ENCODE measurements at places on chromosomes 5 and 9.

DNA sequence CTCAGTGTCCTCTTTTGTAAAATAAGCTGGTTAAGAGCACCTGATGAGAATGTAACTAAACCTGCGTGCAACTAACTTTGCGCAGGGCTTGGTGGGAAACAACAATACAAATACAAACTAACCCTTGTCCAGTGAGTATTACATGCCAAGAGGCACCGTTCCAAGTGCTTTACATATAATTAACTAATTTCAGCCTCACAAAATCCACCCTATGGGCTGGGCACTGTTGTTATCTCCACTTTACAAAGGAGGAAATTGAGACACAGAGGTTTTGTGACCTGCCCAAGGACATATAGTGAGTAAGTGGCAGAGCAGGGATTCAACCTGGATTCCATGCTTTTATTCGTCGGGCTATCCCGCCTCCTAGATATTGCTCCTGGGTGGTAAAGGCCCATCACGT is 26.2 kb upstream of the TNIP1 start:
- DNase-seq = no peak

GRCh38 chr5:157180374-157181264 is at the start of gene ITK:
Gene ITK (plus strand): TSS chr5:157180840. CDS start chr5:157180978, 138 bp downstream.
- no peak for DNase-seq

GRCh38 chr5:68803881-68804319 is 289.9 kb upstream of the SLC30A5 start:
- DNase-seq = no peak

- DNase-seq = no peak
These were observed 8.9 kb upstream of the ELOVL7 start for GRCh38 chr5:60852940-60853339.

- DNase-seq = no peak
These were observed 50.4 kb downstream of the ZNF474 start for GRCh38 chr5:122179701-122180100.

GRCh38 chr5:9473624-9474023 is 72.3 kb downstream of the SEMA5A start:
- no peak for DNase-seq

- DNase-seq = no peak
These were observed 648.5 kb downstream of the BNC2 start for GRCh38 chr9:16221822-16222547.

GRCh38 chr9:120642129-120642770 is 62.3 kb upstream of the CDK5RAP2 start:
- no peak for DNase-seq

DNA sequence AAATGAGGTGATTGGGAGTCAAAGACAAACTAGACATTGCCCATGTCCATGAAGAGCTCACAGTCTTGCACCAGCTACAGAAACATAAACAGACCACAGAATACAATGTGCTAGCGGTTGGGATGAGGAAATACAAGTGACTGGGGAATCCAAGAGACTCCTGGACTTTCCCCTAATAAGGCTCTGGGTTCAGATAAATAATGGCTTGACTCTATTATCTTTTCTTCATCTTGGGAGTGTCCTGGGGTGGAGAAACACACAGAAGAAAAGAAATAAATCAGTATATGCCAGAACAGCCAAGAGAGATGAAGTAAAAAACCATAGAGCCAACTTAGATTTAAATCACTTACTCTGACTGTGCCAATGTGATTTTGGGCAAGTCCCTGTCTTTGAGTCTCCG is 227.8 kb downstream of the PAPPA start:
- no peak for DNase-seq

DNA sequence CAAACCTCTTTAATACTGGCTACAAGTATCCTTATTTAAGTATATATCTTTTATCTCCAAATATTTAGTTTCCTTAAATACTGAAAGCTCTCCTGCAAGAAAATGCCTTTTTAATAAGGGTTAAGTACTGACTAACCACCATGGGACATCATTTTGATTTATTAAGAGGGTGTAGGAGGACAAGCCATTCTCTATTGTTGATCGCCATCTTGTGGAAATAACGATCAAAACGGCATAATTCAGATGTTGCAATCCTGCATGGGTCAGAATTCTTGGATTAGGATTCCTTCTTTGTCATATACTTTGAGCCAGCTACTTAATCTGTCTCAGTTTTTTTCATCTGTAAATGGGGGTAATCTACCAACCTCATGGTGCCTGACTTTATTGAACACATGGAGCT is 28.7 kb upstream of the C5orf46 start:
- DNase-seq = no peak

GRCh38 chr5:1865948-1866347 is 16.8 kb downstream of the IRX4 start:
- no peak for DNase-seq

DNA sequence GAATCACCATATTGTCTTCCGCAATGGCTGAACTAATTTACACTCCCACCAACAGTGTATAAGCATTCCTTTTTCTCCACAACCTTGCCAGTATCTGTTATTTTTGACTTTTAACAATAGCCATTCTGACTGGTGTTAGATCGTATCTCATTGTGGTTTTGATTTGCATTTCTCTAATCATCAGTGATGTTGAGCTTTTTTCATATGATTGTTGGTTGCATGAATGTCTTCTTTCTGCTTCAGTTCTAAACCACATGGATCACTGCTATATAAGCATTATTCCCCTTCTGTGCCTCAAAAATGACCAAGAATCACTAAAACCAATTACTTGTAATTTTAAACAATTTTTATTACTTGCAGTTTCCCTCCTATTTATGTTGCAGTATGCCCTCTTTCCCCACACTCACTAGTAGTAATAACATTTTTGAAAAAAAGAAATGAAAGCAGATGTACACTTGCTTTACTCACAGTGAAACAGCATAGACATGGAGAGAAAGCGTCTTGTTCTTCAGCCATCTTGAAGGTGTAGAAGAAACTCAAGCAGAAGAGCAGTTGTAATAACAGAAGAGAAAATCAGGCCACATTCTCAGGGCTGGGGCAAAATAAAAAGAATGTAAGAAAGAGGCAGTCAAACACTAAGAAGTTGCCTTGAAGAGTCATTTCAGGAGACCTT is 4.5 kb upstream of the TMEM252 start:
- no peak for DNase-seq

GRCh38 chr5:63154476-63155309 is 576.1 kb downstream of the LRRC70 start:
- no peak for DNase-seq

DNA sequence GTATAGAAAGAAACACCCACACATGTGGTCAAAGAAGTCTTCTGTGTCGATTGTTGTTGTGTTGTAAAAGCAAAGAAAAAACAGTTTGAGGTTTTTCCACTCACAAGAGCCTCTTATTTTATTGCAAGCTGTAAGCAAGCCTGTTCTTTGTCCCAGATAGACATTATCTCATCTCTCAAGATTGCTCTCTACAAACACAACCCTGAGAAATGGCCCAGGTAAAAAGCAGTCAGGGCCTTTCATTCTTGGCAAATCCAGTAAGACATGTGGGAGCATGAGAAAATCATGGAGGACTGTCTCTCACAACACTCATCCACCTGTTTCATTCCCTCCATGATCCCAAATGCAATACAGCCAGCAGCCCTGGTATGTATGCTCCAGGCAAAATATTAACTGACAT is 286.6 kb upstream of the POU5F2 start:
- DNase-seq = no peak

DNA sequence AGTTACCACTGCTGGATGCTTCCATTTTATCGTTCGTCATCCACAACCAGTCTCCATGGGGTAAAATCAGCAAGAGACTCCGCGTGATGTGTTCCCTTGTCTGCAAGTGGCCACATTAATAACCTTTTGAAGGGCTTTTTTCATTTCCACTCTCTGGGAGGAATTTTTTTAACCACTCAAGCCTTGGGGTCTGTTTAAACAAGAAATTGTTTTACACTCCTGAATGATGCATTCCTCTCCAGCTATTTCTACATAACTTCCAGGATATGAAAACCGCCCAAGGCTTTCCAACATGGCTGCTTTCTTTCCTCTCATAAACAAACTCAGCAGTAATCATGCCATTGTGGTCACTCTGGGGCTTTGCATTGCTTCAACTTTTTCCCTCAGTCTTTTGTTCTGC is 217.2 kb upstream of the DAPK1 start:
- no peak for DNase-seq

- DNase-seq = no peak
These were observed 69.7 kb downstream of the SVEP1 start for GRCh38 chr9:110509792-110510191.

- no peak for DNase-seq
These were observed 134.6 kb upstream of the PPP1R26 start for GRCh38 chr9:135344915-135345500.

GRCh38 chr9:12822111-12822510 is 47.3 kb downstream of the LURAP1L start:
- no peak for DNase-seq

GRCh38 chr9:128825923-128826700 is 3.5 kb downstream of the SPOUT1 start:
- no peak for DNase-seq

DNA sequence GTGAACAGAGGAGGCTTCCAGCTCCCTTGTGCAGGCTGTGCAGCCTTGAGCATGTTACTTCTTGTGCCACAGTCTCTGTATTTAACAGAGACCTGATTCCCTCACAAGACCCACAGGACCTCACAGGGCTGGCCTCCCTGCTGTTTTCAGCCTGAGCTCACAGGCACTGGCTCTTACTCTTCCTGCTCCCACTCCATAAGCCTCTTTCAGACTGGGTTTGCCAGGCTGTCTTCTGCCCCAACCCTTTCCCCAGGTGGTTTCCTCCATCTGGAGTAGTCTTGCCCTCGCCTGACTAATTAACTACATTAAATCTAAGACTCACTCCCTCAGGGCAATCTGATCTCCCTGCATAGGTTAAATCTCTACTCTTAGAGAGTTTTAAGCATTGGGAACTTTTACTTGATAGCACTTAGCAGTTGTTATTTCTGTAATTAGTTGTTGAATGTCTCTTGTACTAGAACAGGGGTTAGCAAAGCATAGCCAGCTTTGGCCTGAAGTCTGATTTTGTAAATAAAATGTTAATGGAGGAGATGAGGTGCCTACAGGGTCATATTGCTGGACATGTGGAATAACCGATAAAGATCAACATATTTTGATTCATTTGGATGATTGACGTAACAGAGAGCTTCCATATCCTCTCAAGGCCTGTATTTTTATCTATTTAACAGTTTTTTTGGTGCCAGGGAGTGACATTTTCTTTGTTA is 28.6 kb upstream of the SPATA31E1 start:
- no peak for DNase-seq

DNA sequence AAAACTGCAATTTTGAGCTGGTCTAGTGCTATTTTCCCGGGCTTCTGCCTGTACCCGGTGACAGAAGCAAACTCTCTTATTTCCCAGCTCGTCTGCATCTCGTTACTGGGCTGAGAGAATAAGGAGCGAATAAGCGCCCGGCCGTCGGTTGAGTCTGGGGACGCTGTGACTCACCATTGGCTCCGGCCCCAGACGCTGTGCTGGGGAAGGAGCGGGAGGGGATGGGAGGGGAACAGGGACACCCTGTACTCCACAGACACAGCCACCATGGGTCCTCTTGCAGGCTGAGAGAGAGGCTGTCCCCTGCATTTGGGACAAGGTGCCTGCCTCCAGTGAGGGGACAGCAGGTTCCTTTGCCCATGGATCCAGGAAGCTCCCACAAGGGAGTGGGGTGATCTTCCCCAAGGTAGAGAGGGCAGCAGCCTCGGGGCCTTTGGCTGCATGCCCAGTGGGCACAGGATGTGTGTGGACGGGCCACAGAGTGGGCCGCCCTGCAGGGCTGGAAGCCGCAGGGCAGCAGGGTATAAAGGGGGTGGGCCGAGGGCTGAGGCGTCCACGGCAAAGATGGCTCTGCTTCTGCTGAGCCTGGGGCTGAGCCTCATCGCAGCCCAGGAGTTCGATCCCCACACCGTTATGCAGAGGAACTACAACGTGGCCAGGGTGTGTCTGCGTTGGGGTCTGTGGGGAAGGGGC is at the start of gene LCN9:
Gene LCN9, plus strand, starts transcription at position 552 of the 693 bp plus-strand sequence. Its CDS starts 13 bp downstream, at position 565.
- no peak for DNase-seq

DNA sequence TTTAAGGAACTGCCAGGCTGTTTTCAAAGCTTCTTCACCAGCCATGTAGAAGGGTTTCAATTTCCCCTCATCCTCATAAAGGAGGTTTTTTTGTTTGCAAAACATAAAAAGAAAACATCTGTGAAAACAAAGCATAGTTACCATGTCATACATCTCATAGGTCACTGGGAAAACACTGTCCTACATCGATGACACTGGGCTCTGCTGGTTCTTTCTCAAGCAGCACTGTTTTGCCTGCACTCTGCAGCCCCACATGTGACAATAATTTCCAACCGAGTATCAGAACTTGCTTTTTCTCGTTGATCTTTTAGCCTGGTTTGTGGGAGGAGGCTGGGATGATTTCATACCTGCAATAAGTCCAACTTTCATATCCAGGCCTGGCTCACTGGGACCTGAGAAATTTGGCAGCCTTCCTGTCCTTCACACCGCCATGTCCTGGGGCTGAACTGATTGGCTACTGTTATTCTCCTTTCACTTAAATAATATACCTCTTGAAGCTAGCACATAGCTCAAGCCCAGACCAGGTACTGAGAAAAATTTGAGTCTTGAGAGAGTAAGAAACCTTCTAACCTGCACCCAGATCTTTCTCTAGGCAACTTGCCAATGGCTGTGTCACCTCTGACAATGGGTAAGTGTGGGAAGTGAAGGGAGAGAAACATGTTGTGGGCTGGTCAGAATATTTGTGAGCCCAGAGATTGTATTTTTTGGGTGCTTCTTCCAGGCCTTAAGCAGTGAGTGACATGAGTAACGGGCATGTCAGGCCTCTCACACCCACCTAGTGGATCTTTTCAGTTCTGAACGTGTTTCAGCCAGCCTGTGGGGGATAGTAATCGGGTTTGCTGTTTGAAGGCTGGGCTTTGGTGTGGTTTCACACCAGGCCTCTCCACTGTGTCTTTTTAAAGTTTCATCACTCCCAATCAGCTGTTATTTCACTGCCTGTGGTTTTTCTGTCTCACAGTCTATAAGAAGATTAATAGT is 502.8 kb downstream of the NTRK2 start:
- DNase-seq = no peak

GRCh38 chr9:73655831-73656230 is 504.2 kb downstream of the ANXA1 start:
- DNase-seq = no peak

GRCh38 chr5:143057580-143057999 is 287.4 kb downstream of the ARHGAP26 start:
- no peak for DNase-seq

DNA sequence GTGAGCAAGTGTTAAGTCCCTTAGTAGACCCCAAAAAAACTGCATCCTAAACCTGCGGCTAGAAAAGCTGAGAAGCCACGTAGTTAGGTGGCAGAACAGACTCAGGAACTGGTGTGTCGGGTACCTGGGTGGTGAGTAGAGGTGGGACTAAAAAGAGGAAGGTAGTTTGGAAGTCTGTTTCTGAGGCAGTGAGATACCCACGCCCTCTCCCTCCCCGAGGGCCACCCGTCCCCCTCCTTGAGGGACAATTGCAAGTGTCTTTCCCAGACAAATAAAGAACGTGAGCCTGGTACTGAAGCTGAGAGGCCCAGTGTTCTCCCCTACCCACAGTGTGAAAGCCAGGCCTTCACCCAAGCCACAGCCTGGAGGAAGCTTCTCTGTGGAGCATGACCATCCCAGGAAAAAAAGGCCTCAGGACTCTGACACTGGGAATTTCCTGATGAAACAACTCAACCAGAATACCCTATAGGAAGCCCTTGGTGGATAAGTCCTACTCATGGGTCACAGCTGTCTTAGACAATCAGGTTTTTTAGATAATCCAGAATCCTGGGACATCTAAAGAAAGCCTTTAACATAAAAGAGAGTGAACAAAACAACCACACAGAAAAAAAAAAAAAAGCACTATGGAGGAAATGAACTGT is 7.0 kb upstream of the CD74 start:
- no peak for DNase-seq
